Activated T-cell treated with anti-CD3 and anti-CD28 coated beads, Interleukin-2, amount 50 U/mL, for 24 hours (primary cell): ENCODE measurements at places on chromosomes 13 and 19.
A peak's percentile ranks its signal among the peaks of the same experiment; 100 is the strongest.

DNA sequence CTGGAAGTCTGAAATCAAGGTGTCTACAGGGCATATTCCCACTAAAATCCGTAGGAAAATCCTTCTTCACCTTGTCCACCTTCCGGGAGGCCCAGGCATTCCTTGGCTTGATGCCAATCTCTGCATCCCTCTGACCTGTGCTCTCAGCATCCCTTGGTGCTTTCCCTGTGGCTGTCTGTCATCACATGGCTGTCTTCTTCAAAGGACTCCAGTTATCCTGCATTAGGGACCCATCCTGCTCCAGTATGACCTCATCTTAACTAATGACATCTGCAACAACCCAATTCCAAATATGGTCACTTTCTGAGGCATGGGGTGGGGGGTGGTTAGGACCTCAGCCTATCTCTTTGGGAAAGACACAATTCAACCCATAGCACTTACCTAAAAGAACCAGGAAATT is 423.8 kb downstream of the IRS2 start:
- no peaks in the 10 kb centered on the region for H3K36me3 ChIP-seq
- H3K27ac ChIP-seq: no peak overlapping the region
- no peak for DNase-seq
- no peaks in the 10 kb centered on the region for H3K27me3 ChIP-seq
- no peaks in the 10 kb centered on the region for H3K4me1 ChIP-seq

GRCh38 chr13:73259061-73260017 is 200.5 kb downstream of the KLF5 start:
- H3K4me1 ChIP-seq: peaks cover 2% of the 10 kb centered on the region
- DNase-seq: no peak

- no peaks in the 10 kb centered on the region for H3K4me1 ChIP-seq
- DNase-seq: no peak
- H3K27me3 ChIP-seq: no peaks in the 10 kb centered on the region
- H3K27ac ChIP-seq: no peak overlapping the region
- no peak overlapping the region for H3K4me3 ChIP-seq
Observed at GRCh38 chr19:33403221-33403972, 29.9 kb downstream of the CEBPG start.

GRCh38 chr19:35904311-35905068 is 2.2 kb downstream of the HCST start:
- H3K4me1 ChIP-seq: peaks cover 58% of the 10 kb centered on the region
- no peaks in the 10 kb centered on the region for H3K27me3 ChIP-seq
- peaks cover 10% of the 10 kb centered on the region for H3K36me3 ChIP-seq
- peak overlapping the region; percentile 45 for H3K4me3 ChIP-seq

DNA sequence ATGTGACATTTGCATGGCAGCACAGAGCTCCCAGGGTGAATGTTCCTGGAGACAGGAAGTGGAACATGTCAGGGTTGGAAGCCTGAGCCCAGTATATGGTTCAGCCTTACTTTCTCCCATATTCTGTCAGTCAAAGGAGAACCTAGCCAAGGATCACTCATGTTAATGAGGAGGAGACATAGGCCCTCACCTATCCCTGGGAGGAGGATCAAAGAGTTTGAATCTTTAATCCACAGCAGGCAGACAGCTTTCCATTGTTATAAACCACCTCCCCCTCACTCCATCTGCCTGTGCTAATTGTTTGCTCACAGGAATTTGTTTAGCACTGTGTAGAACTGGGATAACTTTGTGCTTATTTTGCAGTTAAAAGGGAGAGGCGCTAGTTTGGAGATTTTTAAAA is 1069.1 kb downstream of the EFNB2 start:
- H3K4me3 ChIP-seq: no peak overlapping the region
- no peaks in the 10 kb centered on the region for H3K27me3 ChIP-seq
- no peaks in the 10 kb centered on the region for H3K36me3 ChIP-seq
- no peak for DNase-seq
- no peaks in the 10 kb centered on the region for H3K4me1 ChIP-seq

- H3K27me3 ChIP-seq: no peaks in the 10 kb centered on the region
- H3K27ac ChIP-seq: no peak overlapping the region
- no peak overlapping the region for H3K4me3 ChIP-seq
- DNase-seq: no peak
Observed at GRCh38 chr19:46841458-46842083, 9.1 kb downstream of the AP2S1 start.

GRCh38 chr19:55206664-55207500 is 2.4 kb downstream of the PTPRH start:
- no peak overlapping the region for H3K4me3 ChIP-seq
- H3K27me3 ChIP-seq: peaks cover 52% of the 10 kb centered on the region
- peaks cover 4% of the 10 kb centered on the region for H3K4me1 ChIP-seq
- H3K27ac ChIP-seq: peak overlapping the region; percentile 58

- H3K27me3 ChIP-seq: no peaks in the 10 kb centered on the region
- no peak overlapping the region for H3K4me3 ChIP-seq
- H3K4me1 ChIP-seq: peaks cover 55% of the 10 kb centered on the region
- DNase-seq: no peak
- H3K27ac ChIP-seq: no peak overlapping the region
Observed at GRCh38 chr13:23384111-23384510, 49.4 kb downstream of the SACS start.

GRCh38 chr13:110280985-110281688 is 25.8 kb downstream of the COL4A1 start:
- peaks cover 5% of the 10 kb centered on the region for H3K4me1 ChIP-seq
- no peaks in the 10 kb centered on the region for H3K36me3 ChIP-seq
- no peak overlapping the region for H3K4me3 ChIP-seq

DNA sequence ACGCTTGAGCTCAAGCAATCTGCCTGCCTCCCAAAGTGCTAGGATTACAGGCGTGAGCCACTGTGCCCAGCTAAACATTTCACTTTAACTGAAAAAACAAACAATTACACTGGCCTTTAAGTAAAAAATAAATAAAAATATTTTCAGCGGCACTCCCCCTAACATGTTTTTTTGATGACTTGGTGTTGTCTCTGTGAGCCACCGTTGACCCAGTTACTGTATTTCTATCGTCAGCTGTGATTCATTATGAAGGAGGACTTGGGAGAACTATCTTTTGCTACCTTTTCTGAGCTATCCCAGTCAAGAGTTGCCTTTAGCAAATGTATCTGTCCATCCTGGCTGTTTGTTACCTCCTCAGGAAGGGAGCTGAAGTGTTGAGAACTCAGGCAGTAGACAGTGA is 18.5 kb upstream of the C19orf33 start:
- H3K4me3 ChIP-seq: no peak overlapping the region
- no peak for DNase-seq
- H3K4me1 ChIP-seq: peaks cover 8% of the 10 kb centered on the region
- H3K27ac ChIP-seq: no peak overlapping the region
- no peaks in the 10 kb centered on the region for H3K27me3 ChIP-seq

- peak; percentile 35 for DNase-seq
- H3K4me1 ChIP-seq: peaks cover 51% of the 10 kb centered on the region
- H3K4me3 ChIP-seq: peak overlapping the region; percentile 69
- H3K27ac ChIP-seq: no peak overlapping the region
Observed at GRCh38 chr13:57632276-57633140, 964 bp downstream of the PCDH17 start.

- no peak overlapping the region for H3K27ac ChIP-seq
- DNase-seq: no peak
- H3K4me3 ChIP-seq: no peak overlapping the region
- no peaks in the 10 kb centered on the region for H3K27me3 ChIP-seq
- no peaks in the 10 kb centered on the region for H3K36me3 ChIP-seq
- H3K4me1 ChIP-seq: no peaks in the 10 kb centered on the region
Observed at GRCh38 chr13:65378943-65379519, 1851.1 kb downstream of the PCDH9 start.

DNA sequence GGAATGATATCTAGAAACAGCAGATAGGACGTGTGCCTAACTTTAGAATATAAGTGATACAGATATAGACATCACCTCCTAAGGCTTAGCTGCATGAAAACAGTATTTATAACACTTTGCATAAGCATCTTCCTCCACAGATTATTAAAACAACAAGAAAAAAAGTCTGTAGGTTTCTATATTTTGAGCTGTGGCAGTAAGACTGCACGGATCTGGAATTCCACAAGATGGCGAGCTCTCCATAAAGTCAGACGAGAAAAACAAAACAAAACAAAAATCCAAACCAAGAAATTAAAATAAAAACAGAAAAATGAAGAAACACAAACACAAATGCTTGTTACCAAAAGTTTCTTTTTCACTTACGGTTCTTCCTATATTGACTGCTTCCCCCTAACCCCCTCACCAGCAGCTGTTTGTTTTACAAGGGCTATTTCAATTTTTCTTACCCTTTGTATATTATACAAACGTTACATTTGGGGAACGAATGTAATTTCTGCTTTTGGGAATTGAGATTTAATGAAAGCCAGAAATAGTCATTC is 285.8 kb downstream of the MYO16 start:
- H3K4me1 ChIP-seq: peaks cover 17% of the 10 kb centered on the region
- DNase-seq: no peak
- peak overlapping the region; percentile 89 for H3K27ac ChIP-seq
- H3K27me3 ChIP-seq: peaks cover 16% of the 10 kb centered on the region

- no peaks in the 10 kb centered on the region for H3K27me3 ChIP-seq
- peaks cover 53% of the 10 kb centered on the region for H3K4me1 ChIP-seq
- peaks cover 3% of the 10 kb centered on the region for H3K36me3 ChIP-seq
- no peak for DNase-seq
Observed at GRCh38 chr13:51645154-51645650, 60.9 kb downstream of the WDFY2 start.

GRCh38 chr13:48302871-48303358 is 636 bp upstream of the RB1 start:
- peak overlapping the region; percentile 95 for H3K27ac ChIP-seq
- DNase-seq: no peak
- H3K36me3 ChIP-seq: peaks cover 29% of the 10 kb centered on the region
- H3K4me1 ChIP-seq: peaks cover 31% of the 10 kb centered on the region
- no peaks in the 10 kb centered on the region for H3K27me3 ChIP-seq

GRCh38 chr19:17482877-17483604 is 12.7 kb downstream of the SLC27A1 start:
- no peaks in the 10 kb centered on the region for H3K36me3 ChIP-seq
- DNase-seq: no peak
- H3K27ac ChIP-seq: no peak overlapping the region
- no peaks in the 10 kb centered on the region for H3K27me3 ChIP-seq
- peaks cover 8% of the 10 kb centered on the region for H3K4me1 ChIP-seq
- H3K4me3 ChIP-seq: no peak overlapping the region

DNA sequence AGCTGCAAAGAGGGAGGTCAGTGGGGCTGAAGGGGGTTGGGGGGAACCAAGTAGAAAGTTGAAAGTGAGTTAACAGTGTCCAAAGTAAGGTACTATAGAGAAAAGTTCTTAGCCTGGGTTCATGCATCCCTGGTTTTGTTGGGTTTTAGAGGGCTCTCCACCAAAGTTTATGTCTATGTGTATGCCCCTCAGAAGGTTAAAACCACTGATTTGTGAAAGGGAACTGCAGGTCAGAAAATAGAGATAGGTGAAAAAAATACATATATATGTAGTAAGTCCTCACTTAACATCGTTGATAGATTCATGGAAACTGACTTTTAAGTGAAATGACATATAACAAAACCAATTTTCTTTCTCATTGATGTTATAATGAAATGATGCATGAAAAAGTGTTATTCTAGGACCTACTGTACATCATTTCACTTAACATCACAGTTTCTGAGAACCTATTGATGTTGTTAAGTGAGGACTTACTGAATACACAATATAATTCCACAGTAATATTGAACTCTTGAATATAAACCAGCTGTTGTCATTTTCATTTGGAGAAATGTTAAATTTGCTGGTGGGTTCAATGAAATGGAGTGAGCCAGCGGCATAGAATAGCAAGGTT is 9.6 kb downstream of the DGKH start:
- H3K27ac ChIP-seq: peak overlapping the region; percentile 12
- DNase-seq: no peak
- peaks cover 8% of the 10 kb centered on the region for H3K36me3 ChIP-seq
- no peak overlapping the region for H3K4me3 ChIP-seq
- H3K4me1 ChIP-seq: peaks cover 36% of the 10 kb centered on the region
- no peaks in the 10 kb centered on the region for H3K27me3 ChIP-seq

DNA sequence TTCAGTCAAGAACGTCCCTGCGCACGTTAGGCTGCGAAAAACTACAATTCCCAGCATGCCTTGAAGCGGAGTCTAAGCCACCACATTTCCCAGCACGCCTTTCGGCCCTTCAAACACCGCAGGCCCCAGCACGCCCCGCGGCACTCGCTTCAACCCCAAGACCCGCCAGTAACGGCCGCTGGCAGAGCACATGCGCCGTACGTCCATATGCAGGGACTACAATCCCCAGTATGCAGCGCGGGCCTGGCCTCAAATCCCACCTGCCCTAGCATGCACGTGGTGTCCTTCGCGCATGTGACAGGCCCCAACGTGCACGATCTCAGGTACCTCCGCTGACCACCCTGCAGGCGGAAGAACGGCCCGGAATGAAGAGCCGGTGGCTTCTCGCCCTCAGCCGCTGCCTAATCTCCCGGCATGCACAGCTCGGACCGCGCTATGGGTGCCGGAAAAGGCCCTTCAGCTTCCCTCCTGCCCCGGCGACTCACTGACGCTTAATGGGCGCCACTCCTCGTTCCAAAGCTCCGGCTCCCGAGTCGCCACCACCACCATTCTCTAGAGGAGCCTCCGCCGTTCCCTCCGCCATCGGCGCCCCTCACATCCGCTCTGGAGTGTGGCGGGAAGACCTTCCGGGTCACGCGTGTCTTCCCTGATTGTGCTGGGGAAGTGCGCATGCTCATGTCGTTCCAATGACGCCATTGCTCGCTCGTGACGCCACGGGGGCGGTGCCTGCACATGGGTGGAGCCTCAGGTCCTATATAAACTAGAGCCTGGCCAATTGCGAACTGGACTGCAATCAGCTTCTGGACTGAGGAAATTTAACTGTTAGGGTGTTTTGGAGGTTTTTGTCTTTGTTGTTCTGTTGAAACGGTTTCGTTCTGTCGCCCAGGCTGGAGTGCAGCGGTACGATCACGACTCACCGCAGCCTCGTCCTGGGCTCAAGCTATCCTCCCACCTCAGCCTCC is at the start of gene DUS3L:
DUS3L (minus strand) TSS at position 605 of the 962 bp plus-strand sequence; CDS start at position 583, 22 bp downstream.
- peak within 1 kb of the TSS; percentile 100 for H3K27ac ChIP-seq
- peak within 1 kb of the TSS; percentile 96 for H3K4me3 ChIP-seq
- H3K36me3 ChIP-seq: peaks cover 48% of the 10 kb centered on the region

- H3K4me3 ChIP-seq: no peak overlapping the region
- H3K4me1 ChIP-seq: no peaks in the 10 kb centered on the region
- peaks cover 59% of the 10 kb centered on the region for H3K36me3 ChIP-seq
- no peaks in the 10 kb centered on the region for H3K27me3 ChIP-seq
- no peak overlapping the region for H3K27ac ChIP-seq
Observed at GRCh38 chr19:52148256-52148655, 8.5 kb upstream of the ZNF616 start.

- peak overlapping the region; percentile 72 for H3K4me3 ChIP-seq
- peak; percentile 78 for DNase-seq
- peaks cover 51% of the 10 kb centered on the region for H3K27me3 ChIP-seq
- no peak overlapping the region for H3K27ac ChIP-seq
- peaks cover 5% of the 10 kb centered on the region for H3K4me1 ChIP-seq
Observed at GRCh38 chr13:31846182-31846938, 107.0 kb downstream of the RXFP2 start.

GRCh38 chr13:45456196-45456972 is 8.4 kb upstream of the COG3 start:
- no peak overlapping the region for H3K27ac ChIP-seq
- no peaks in the 10 kb centered on the region for H3K4me1 ChIP-seq
- H3K4me3 ChIP-seq: no peak overlapping the region
- no peak for DNase-seq
- peaks cover 3% of the 10 kb centered on the region for H3K36me3 ChIP-seq
